Activated CD4-positive, alpha-beta T cell treated with anti-CD3 and anti-CD28 coated beads, Interleukin-2, amount 50 U/mL, for 4 hours (primary cell): ENCODE measurements at places on chromosomes 3 and 15.

GRCh38 chr15:35827911-35828310 lies 281.9 kb upstream of the DPH6 start:
- DNase-seq, result no peak

DNA sequence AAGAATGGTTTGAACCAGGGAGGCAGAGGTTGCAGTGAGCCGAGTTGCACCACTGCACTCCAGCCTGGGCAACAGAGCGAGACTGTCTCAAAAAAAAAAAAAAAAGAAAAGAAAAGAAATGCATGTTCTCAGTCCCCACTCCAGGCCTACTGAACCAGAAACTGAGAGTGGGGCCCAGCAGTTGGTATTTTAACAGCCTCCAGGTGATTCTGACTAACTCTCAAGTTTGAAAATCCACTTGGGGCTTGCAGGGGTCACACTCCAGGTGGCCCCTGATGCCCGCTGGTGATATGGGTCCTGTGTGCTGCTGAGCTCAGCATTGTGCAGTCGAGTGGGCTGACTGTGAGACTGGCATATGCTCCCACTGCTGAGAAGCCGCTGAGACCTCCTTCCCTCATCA lies 133.7 kb upstream of the C2CD4B start:
- no peak for DNase-seq

DNA sequence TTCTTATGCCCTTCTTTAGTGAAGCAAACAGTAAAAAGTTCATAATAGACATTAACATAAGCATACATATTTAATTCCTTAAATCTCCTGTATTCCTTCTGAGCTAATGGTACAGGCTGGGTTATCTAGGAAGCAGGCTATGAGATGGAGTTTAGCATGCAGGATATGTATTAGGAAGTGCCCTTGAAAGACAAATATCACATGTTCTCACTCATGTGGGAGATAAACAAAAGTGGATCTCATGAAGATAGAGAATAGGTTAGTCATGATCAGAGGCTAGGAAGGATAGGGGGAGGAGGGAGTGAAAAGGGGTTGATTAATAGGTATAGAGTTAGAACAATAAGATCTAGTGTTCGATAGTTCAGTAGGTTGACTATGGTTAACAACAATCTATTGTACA lies 105.4 kb downstream of the CLASP2 start:
- no peak for DNase-seq

DNA sequence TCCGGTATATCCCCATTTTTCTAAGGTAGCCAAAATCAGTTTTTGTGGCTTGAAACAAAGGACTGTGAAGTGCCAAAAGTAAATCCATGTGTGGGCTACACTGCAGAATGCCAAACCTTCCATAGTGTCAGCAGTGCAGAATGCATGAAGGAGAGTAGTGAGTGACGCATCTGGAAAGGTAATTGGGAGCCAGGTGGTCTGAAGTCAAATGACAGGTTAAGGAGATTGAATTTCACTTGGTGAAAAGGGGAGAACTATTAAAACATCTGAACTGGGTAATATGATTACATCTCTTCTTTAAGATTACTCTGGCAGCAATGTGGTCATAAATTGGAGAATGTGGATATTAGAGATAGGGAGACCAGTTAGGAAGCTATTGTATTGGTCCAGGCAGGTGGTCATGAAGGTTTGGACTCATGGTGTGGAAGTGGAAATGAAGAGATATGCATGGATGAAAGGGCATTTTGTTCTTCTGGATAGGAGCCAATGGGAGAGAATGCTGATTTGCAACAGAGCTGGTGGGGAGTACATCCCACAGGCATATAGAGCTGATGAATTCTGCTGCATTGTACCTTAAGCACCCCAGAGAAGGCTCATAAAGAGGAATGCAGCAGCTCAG lies 118.2 kb downstream of the ECT2 start:
- no peak for DNase-seq

- no peak for DNase-seq
Measured at GRCh38 chr3:188349351-188349901, 195.5 kb downstream of the LPP start.

GRCh38 chr15:100334456-100334855 lies 7.3 kb downstream of the ADAMTS17 start:
- no peak for DNase-seq

DNA sequence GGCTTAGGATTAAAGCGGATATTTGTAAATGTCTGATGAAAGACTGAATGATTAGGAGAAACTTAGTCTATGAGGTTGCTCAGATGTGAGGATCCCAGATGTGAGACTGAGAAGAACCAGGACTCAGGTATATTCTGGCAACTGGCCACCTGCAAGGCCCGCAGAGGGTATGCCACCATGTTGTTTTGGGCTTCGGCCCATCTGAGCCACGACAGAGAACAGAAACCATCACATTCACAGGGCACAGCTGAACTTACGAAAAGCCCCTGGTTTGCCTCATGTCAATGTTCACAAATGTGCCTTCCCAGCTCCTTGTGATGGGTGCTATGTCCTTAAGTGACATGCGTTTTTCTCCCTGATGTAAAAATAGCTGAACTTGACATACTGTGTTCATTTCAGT lies 412.5 kb upstream of the RORA start:
- no peak for DNase-seq

GRCh38 chr3:175335229-175335628 lies 476.1 kb downstream of the NAALADL2 start:
- DNase-seq, result no peak

- no peak for DNase-seq
Measured at GRCh38 chr3:2934541-2934940, 175.6 kb downstream of the IL5RA start.

DNA sequence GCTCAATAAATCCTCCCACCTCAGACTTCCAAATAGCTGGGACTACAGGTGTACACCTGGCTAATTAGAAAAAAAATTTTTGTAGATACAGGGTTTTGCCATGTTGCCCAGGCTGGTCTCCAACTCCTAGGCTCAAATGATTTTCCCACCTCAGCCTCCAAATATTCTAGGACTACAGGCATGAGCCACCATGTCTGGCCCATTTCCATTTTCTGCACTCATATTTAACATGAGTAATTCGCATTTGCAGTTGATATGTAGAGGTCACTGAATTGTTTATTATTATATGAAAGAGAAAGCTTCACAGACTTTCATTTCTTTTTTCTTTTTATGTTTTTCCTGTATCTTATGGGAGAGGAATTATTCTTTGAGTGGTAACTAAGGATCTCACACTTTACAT lies 492.7 kb downstream of the CNTN3 start:
- DNase-seq, result no peak

DNA sequence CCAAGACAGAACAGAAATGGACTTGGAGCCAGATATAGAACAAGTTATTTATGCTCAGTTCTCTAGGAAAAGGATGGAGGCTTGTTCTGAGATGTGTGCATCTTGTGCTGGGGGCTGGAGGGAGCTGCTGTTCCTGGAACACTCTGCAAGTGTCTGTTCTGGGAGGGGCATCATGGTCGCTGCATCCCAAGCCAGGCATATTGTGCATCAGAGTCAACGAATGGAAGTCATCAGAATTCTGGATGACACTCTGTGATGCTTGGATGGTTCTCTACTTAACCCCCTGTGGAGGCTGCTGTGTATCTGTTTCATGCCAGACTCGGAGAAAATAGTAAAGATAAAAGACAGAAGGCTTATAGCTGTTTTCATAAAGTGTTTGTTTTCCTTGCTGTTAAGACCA lies 34.7 kb downstream of the RPL22L1 start:
- no peak for DNase-seq

DNA sequence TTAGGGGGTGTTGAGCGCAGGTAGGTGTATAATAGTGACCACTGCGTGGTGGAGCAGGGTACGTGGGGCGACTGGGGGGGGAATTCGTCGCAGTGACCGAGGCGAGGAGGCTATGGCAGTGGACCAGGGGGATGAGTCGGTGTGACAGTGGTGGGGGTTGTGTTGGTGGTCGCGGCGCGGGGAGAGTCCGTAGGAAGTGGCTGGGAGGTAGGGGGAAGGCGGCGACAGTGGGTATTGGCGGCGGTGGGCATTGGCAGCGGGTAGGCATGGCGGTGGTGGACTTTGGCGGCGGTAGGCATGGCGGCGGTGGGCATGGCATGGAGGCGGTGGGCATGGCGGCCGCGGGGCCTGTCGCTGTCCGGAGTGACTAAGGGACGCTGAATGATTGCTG lies 739 bp downstream of the SNRPN start:
- peak; percentile 1 for DNase-seq

DNA sequence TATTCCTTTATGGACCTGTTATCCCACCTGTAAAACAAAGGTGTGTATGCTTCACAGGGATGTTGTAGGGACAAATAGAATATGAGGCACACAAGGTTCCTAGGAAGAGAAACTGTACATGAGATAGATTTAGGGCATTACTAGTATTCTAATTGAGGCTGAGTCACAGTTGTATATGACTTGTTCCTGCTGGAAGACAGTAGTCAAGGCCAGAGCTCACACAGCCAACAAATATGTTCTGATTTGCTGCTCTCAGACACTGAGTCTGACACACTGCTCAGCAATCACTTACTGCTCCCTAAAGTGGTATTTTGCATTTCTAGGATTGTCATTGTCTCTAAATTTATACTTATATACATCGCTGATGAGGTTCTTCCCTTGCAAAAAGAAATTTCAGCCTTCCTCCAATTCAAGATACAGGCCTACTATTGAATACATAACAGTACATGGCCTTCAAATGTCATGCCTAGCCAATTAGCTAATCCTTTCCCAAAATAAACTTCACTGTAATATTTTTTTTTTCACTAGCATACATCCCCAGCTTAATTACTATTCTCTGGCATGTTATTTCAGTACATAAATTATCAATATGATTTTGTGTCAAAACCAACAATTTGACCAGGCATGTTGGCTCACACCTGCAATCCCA lies 69.8 kb downstream of the TIGIT start:
- no peak for DNase-seq

DNA sequence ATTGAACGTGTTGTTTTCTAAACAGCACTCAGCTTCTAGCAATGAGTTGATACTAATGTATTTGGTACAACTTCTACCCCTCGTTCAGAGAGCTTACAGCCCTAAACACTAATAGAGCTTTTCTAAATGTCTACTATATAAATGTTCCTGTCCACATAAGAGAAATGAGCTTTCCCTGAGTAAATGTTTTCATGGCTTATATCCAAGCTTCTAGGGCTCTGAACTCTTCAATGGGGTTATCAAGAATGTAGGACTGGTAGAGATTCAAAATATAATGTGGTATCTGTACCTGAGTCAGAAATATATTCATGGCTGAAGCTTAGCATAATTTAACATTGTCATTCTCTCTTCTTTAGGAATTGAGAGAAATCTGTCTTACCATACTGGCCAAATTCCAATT lies 73.4 kb downstream of the SERPINI1 start:
- no peak for DNase-seq

DNA sequence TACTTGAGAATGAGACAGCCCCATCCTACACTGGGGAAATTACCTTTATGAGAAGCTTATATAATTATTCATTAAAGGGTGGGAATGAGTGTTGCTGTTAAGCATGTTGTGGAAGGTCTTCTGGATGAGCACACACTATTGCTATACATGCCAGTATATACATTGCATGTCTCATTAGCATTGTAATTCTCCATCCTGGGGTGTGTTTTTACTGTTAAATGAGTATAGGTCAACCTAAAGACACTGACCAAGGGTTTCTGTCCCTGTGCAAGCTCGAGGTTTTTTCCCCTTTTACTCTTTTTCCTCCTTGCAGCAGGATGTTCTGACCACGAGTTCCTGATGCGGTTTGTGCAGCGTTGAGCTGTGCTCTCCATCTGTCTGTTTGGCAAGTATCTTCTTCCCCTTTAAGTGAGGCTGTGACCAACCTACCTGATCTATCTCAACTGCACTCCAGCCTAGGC lies 7.2 kb upstream of the IVD start:
- DNase-seq, result no peak

DNA sequence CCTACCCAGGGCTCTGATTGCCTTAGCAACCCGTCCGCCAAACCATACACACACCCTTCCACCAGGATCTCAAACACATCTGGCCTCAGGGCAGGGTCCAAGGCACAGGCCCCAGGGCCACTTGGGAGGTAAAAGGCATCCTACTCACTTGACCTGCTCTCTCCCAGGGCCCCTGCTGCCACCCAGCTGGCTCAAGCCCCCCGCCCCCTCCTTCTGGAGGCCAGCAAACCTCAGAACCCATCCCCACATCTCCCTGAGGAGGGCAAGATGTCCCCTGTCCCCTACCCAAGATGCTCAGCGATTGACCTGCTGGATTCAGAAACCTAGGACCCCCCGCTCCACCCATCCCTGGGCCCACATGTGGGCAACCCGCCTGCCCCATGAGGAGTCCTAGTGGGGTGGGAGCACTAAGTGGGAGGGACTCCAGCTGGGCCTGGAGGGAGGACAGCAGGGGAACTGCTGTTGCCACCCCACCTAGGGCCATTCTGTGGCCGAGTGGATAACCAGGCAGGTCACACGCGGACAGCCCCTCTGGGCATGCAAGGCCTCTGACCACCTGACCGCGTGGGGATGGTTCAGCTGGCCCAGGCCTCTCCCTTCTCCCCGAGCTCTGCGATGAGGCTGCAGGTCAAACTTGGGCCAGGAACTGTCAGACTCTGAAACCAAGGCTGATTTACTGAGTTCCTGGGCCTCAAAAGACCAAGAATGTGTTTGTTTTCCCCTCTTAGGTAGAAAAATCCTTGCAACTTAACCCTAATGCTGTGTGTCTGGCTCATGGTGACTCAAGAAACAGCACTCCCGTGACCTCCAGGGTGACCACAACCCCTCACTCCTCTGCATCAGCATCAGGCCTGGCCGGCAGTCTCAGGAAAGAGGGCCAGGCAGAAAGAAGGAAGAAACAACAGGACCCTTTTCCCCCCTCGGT lies 4.2 kb downstream of the MFGE8 start:
- DNase-seq, result no peak

GRCh38 chr3:101518421-101518871 lies 5.4 kb upstream of the SENP7 start:
- DNase-seq, result peak; percentile 21

DNA sequence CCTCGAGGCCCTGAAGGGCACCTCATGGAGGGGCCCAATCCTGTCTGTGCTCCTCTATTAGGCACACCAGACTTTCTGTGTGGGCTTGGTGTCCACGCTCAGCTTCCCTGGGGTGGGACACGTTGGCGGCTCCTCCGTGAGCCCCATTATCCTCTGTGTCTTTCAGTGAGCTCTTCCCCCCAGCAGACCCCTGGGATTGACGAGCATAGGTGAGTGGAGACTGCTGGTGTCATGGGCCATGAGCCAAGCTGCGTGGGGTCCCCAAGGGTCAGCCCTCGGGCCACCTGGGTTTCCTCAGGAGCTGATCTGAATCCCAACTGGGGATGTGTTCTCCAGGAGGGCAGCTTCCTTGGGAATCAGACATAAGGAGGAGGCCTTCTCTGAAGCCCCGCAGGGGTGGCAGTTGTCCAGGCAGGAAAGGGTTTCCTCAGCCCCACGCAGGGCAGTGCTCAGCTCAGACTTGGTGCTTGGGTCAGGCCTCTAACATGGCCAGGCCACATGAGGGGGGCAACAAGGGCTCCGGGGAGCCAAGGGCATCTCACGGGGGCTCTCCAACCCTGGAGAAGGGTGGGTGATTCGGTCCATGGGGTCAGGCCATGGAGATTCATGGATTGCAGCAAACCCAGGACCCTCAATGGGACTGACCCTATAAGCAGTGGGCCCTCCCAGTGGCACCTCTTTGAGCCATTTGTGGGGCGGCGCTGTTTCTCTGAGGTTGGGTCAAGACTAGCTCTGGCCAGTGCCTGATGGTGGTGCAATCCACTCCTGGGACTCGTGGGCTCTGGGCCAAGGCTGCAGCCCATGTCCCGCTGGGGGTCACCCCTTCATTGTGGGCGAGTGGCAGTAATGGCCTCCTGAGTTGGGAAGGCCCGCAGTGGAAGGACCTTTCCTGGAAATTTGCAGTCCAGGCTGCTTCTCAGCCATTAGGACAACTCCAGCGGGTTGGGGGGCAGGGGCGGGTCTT lies 222.5 kb downstream of the SNRPN start:
- DNase-seq, result no peak
